ENCODE measurements at places on chromosomes 1 and 21.

- DNase-seq, result no peak
Measured at GRCh38 chr1:28751315-28752060, 14.7 kb downstream of the YTHDF2 start.

GRCh38 chr1:25811384-25812082 lies 8.2 kb upstream of the MTFR1L start:
- DNase-seq, result no peak

DNA sequence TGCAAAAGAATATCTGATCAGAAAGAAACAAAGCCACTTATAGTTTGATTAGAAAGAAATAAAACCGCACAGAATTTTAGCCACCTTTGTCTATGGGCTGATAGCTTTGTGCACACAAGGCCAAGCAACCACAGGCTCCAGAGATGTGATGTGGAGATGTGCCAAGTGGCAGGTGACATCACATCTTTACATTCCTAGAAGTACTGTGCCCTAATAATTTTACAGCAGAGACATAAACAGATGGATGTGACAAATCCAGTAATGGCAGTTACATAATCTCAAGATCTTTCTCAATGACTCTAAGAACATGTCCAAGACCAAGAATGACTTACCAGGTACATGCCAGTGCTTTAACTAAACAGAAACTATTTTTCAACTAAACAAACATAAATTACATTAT lies 159.5 kb downstream of the LTN1 start:
- no peak for DNase-seq

- DNase-seq, result no peak
Measured at GRCh38 chr1:29835874-29836273, 599.6 kb downstream of the PTPRU start.

- DNase-seq, result no peak
Measured at GRCh38 chr1:112697781-112698201, 9.1 kb downstream of the RHOC start.

- DNase-seq, result no peak
Measured at GRCh38 chr1:236836157-236836556, 41.1 kb downstream of the MTR start.

- DNase-seq, result no peak
Measured at GRCh38 chr1:205065666-205066065, 18.6 kb downstream of the TMEM81 start.

DNA sequence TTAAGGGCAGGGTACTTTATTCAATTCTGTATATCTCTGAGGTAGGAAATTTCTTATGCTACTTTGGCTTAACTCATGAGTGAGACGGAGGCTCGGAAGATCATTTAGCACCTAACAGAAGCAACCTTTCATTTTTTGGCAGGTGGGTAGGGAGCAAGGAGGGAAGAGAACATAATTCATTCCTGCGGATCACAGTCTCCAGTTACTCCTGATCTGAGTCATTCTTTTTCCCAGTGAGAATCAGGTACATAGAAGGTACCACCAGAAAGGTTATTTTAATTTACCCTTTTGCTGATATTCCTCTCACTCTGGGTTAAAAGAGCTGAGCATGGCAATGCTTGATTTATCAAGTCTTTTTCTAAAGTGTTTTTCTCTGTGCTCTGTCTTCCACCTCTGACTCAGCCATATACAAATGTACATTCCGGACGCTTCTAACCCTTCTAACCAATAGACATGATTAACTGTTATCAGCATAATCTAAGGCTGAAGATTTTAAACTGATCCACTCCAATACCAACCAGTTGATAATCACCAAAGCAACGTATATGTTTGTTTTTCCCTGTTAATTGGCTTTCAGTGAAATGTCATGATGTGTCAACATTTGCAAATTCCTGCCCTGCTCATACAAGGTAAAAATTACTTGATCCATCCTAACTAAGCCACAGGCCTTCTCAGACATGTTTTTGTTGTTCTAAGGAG lies 271.7 kb downstream of the DUSP10 start:
- no peak for DNase-seq

DNA sequence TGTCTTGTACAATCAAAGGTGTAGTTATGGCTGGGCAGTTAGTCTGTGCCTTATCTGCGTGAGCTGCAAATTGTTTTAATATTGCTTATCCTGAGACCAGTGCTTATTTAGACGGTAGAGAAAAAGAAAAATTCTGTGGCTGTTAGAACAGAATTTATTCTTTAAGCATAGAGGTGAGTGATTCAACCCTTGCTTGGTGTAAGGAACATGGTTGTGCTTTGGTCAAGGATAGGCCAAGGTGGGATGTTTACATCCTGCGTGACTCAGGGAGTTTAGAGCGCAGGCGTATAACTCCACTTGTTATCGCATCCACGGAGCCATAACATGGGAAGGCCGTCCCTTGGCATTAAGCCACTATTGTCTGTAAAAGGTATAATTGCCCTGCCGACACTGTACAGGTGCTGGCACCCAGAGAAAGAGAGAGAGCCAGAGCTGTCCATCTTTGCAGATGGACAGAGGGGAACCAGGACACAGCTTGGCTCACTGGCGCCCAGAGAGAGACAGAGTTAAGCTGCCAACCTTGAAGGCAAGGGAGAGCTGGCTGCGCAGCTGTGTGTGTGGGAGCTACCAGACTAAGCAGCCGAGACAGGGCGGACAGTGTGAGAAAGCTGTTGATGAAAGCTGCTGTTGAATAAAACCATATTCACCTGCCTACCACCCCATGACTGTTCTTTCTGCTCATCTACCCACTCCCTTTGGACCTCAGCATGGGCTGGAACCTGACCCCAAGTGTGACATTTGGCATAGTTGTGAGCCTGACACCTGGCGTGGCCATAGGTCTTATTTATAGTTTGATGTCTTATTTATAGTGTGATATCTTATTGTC lies 200.4 kb downstream of the DYRK1A start:
- no peak for DNase-seq

- DNase-seq, result no peak
Measured at GRCh38 chr1:78113156-78113916, 67.6 kb downstream of the GIPC2 start.

GRCh38 chr1:151516031-151516511 lies 4.9 kb downstream of the CGN start:
- no peak for DNase-seq

- no peak for DNase-seq
Measured at GRCh38 chr21:16162953-16163352, 433.2 kb downstream of the USP25 start.
